Right renal pelvis (tissue), 4 donors: ENCODE measurements at places on chromosomes 16 and 17. TPM values are rescaled to one million over a fixed set of nuclear protein-coding genes. Genes with fewer than 3 reads are reported as not detected.

GRCh38 chr17:31838636-31839225, 20.3 kb downstream of the COPRS start:
- no peak for DNase-seq

DNA sequence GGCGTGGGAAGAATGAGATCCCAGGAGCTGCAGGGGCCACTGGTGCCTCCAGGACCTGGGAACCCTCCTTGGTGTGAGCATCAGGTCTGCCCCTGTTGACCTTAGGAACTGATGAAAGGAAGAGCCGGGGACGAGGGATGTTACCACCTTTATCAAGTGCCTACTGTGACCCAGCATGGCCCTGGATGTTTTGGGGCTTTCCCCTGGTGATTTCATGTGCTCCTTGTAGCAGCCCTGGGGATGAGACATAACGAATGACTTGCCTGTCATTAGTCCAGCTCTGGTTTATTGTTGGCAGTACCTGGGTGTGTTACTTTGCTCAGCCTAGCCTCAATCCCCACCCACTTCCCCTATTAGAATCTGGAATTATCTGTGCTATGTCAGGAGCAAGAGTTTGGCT, 39.9 kb downstream of the WSCD1 start:
- no peak for DNase-seq

DNA sequence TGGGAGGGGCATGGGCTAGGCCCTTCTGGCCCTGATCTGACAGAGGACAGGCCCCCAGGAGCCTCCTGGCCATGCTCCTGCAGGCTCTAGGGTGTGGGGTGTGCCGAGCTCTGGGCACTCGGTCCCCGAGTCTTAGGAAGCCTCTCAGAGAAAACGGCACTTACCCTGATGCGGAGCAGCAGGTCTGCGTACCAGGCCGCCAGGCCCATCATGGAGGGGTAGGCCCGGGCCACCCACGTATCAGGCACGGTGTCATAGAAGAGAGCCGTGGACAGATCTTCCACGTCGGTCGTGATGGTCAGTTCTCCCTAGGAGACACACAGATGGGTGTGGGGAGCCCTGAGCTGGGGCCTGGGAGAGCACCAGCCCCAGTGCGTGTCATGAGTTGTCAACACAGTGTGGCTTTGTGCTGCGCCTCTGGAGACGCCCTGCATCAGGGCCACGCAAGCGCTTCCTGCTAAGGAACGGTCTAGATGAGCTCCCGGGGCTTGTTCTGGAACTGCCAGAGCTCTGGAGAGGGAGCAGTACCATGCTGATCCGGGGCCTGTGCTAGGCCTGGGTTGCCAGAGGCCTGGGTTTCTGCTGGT, 47.9 kb downstream of the PGS1 start:
- no peak for DNase-seq

DNA sequence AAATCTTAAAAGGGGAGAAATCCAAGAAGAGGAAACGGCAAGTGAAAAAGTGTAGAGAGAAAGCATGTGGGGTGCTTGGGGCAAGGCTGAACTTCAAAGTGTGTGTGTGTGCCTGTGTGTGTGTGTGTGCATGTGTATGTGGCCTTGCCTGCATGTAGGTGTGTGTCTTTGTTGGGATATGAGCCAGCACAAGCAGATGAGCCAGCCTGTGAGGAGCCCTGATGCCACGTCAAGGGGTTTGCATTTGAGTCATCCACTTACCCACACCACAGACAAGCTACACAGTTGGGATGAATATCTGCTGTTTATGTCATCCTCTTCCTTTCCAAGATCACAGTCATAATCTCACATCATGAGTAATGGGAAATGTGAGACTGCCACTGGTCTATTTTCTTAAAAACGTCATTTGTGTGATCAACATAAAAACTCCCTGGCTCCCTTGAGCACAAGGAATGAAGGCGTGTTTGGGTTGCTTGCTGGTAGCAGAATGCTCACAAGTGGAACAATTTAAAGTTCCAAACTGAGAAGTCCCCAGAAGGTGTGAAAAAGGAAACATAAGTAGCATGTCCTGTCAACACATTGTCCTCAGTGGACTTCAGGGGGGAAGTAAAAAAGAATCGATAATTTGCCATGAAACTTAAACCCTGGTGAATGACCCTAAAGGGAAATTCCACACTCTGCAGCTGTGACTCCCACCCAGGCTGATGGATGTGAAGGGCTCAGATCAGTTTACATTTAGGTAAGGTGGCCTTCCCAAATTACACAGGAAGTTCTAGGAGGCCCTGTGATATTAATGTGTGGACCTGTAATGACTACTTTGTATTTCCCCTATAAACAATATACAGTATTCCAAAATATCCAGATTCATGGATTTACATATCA, 14.7 kb downstream of the KCTD19 start:
- no peak for DNase-seq

DNA sequence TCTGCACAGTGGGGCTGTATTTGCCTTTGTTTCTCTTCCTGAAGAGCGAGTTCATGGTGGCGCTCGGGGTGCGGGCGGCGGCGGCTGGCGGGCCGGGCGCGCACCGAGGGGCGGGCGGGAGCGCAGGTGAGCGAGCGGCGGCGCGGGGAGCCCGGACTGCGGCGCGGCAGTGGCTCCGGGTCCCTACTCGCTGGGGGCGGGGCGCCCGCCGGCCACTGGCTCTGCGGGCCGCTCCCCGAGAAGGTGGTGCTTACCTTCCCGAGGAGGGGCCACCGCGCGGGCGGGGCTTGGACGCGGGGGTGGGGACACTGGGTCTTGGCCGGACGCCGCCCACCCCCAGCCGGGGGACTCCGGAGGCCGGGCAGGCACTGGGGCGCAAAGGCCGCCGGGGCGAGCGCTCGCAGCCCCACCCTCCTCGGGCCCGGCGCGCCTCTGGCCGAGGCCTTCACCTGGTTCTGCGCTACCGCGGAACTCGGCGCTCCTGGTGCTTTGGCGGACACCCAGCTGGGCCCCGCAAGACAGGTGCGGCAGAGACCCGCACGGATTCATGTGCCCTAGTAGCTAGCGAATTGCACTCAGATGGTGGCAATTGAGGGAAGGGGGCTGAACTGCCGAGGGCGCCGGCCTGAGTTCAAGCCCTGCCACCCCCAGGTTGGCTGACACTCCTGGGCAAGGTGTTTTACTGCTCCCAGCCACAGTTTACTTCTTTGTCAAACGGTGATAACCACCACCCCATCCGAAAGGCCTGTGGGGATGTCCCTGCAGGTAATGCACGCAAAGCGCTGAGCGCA, at the start of gene PPL:
PPL (minus strand) TSS at position 158 of the 791 bp plus-strand sequence; CDS start at position 55, 103 bp downstream.
- DNase-seq = no peak

DNA sequence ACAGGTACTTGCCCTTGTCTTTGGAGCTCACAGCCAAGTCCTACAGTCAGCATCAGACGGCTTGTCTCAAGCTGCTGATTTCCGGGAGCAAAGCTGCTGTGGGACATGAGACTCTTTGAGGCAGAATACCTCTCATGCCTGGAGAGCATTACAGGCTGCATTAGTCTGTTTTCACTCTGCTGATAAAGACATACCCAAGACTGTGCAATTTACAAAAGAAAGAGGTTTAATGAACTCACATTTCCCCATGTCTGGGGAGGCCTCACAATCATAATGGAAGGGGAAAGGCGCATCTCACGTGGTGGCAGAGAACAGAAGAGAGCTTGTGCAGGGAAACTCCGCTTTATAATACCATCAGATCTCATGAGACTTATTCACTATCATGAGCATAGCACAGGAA, 661.2 kb downstream of the WWOX start:
- DNase-seq = no peak

DNA sequence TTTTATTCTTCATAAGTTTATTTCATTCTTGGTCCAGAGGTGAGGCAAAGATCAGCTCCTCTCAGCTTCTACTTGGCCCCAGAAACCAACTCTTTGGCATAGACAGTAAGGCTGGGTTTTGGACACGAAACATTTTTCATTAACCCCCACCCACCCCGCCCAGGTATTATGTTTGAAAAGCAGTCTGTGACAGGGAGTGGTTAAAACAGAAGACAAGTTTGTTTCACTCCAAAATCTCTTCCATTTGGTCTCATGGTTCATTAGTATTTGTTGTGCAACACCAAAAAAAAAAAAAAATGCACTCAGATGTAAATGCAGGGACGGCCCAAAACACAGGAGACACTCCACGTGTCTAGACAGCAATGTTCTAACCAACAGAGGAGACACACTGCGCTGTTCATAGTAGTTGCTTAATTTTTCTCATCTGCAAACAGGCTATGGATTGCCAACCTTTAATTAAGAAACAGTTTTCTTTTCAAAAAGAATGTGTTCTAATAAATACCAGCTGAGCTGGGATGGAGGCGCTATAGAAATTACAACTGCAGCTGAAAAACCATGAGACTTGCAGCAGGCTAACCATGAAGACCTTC, 39.8 kb upstream of the MMP2 start:
- DNase-seq = no peak

Gene CNTD1
- 3.1 TPM for polyA plus RNA-seq

Gene TRPV3
- 1.1 TPM for polyA plus RNA-seq

Gene ADAMTS18
- polyA plus RNA-seq = 4.3 TPM

Gene PRRT2
- polyA plus RNA-seq = 16.7 TPM
